Dermis blood vessel endothelial cell (primary cell): ENCODE measurements at places on chromosomes 1 and 21. TPM values are rescaled to one million over a fixed set of nuclear protein-coding genes. Genes with fewer than 3 reads are reported as not detected.

The TMEM51 gene
- 10.0 and 10.2 TPM in 2 replicates for total RNA-seq

The MAP1LC3C gene
- not detected in 2 replicates for total RNA-seq

The CCDC185 gene
- total RNA-seq: 0.17 TPM in 1 of 2 replicates, not detected in the other

The YBX1 gene
- total RNA-seq: 555 and 1,168 TPM in 2 replicates

The RHBG gene
- not detected in 2 replicates for total RNA-seq

The RGS16 gene
- total RNA-seq: 1.2 and 2.0 TPM in 2 replicates

DNA sequence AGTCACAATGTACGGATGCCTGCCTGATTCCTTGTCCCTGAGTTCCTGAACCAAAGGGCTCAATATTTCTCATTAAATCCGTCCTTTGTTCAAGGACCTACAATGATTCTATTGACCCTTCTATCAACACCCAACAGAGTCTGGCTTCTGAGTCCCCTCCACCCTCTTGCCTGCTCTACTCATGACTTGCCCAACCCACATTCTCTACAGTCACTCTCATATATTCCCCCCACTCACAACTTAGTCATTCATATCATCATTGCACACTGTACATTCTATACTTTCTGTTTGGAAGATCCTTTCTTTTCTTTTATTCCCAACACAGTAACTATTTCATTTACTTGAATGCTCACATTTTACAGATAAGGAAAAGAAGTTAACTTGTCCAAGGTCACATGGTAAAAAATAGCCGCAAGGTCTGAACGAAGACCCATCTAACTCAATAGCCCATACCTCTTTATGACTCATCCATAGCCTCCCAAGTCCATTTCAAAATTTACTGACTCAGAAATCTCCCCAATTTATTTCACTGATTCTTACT, 3.6 kb downstream of the OTUD7B start:
- DNase-seq: no peak

GRCh38 chr21:34536820-34537219, 24.8 kb upstream of the KCNE1 start:
- DNase-seq: peak; percentile 28

DNA sequence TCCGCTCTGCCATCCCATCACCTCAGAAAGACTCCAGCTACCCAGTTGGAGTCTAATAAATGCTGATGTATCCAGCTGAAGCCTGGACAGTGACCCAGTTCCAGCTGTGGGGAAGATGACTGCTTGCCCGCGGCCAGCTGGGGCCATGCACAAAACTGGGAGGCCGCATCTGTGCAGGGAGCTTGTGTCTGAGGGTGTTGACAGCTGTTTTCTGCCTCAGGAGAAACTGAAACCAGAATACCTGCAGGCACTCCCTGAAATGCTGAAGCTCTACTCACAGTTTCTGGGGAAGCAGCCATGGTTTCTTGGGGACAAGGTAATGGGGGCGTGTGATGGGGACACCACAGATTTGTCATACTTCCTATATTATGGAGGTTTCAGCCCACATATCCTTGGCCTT, 3.2 kb downstream of the GSTM2 start:
- DNase-seq: peak; percentile 0
